ENCODE measurements at places on chromosomes 5 and 9. TPM values are rescaled to one million over a fixed set of nuclear protein-coding genes. Genes with fewer than 3 reads are reported as not detected.

Gene ISOC1
- polyA plus RNA-seq = 14.7 TPM

Gene SV2C
- polyA plus RNA-seq = 0.02 TPM

Gene GPRIN1
- 0.48 TPM for polyA plus RNA-seq

Gene GRXCR2
- polyA plus RNA-seq = not detected

Gene TNFSF15
- 0.42 TPM for polyA plus RNA-seq

Gene CEP72
- polyA plus RNA-seq = 2.9 TPM

Measured in spleen (tissue), 13 donors.